ENCODE measurements at places on chromosomes 4 and X.
A peak's percentile ranks its signal among the peaks of the same experiment; 100 is the strongest.

DNA sequence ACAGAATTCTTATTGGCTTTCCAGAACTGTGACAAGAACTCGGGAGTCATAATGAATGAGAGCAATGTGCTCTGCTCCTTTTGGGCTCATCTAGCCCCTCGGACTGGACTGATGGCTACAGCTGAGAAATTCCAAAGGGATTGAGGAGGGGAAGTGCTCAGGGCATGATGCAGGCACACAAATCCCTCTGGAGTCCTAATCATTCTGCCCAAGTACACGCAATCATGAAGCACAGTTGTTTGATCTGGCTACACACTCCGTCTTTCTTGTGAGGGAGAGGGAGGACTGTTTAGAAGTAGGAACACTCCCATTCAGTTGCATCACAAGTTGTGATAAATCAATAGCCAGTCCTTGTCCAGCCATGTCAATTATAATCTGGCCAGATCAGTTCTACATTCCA, 237.5 kb downstream of the COL25A1 start:
- no peak for DNase-seq

DNA sequence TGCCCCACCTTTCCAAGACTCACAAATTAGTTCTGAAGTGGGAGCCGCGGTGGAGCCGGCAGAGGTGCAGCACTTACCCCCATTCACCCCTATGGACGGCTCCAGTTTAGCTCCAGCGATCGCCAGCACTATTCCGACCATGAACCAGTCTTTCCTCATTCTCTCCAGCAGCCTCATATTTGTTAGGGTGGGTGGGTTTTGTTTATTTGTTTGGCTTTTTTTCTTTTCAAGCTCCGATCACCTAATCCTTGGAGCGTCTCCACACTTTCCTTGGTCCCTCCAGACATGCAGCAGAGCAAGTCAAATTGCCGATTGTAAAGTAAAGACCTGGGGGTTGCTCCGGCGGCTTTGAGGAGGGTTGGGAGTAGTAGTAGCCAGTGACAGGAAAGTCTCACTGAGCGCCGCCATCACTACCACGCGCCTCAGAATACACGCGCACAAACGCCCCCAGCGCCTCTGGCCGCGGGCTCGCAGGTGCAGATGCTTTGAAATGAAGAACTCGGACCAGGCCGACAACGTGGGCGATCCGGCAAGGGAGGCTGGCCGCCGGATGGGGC, at the start of gene SLC10A7:
TSS of gene SLC10A7 (minus strand) at position 400 of the 557 bp plus-strand sequence. CDS start at position 177, 223 bp downstream.
- peak; percentile 16 for DNase-seq

GRCh38 chr4:147465461-147465860, 15.4 kb upstream of the EDNRA start:
- no peak for DNase-seq

DNA sequence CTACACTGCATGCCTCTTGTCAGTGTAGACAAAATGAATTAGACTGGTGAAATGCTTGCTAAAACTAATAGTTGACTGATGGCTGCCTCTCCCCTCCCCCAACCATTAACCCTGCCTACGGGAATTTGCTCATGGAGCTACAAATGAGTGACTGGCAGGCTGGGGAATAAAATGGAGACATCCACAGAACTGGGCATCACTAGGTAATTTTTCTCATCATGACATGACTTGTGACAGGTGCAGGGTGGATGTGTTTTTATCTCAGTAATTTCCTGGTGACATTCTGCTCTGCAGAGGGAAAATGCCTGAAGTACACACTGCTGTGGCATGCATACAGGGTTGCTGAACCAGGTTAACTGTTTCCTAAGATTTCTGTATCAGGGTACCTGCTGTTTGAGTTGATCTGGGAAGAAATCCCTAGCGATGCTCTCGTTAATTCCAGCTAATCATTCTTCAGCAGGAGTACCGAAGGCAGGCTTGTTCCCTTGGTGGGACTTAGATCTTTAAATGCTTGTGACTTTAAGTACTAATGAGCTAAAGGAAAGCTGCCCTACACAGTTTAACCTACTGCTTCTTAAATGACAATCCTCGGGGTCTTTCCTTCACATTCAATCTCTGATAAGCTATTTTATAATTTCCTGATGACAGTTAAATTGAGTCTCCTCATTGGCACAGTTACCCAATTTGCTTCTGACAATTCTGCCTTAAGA, 376.3 kb upstream of the LCORL start:
- no peak for DNase-seq

GRCh38 chr4:120156120-120156718, 89.6 kb upstream of the MAD2L1 start:
- DNase-seq, result no peak

DNA sequence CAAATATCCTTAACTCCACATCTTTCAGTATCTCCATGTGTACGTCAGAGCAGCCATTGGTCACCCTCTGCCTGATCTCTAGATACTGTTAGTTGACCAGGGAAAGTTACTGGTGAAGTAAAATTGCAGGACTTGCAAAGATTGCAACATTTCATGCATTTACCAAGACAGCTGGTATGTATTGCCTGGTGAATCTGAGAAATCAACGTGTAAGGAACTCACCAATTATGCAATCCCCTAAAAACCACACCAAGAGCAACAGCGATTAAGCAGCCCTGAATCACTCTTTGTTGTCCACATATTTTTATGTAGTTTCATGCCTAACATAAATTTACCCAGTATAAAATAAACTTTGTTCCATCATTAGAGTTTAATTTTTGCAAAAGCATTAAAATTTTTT, 271.2 kb downstream of the NLGN4X start:
- DNase-seq, result no peak

DNA sequence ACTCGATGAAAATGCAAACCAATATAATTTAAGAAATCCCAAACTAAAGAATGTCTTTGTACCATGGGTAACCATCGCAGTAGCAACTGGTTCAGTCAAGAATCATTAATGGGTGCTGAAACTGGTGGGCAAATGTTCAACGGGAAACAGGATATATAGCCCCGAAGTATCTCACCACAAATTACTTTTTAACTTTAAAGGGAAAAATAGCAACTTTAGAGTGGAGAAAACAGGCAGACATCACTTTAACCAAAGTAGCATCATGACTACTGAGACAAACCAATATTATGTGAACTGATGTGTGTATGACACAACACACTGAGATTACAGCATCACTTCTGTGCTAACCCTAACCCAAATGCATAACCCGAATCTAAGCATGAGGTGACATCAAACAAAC, 33.8 kb upstream of the SLAIN2 start:
- no peak for DNase-seq

DNA sequence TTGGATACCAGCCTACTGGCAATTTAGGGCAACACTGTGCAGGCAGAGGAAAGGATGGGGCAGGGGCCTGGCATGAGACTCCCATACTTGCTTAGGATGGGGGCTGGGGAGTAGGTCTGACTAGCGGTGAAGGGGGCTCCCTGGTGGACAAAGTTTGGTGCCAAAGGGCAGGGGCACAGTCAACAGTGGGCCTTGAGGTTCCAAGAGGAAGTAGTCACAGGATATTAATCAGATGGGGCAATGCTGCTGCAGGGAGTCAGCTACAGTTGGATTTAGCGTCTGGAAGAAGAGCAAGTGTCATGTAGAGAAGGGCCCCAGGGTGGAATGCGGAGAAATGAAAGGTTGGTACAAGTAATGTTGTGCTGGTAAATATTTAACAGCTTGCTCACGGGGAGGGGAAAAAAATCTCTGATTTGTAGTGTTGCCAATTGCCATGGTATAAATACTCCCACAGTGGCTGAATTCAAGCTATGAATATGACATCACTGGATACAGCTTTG, 139.4 kb downstream of the PJA1 start:
- DNase-seq, result no peak

GRCh38 chrX:1273896-1274295, 5.3 kb downstream of the CSF2RA start:
- DNase-seq, result no peak

GRCh38 chr4:25535701-25536473, 119.8 kb upstream of the SLC34A2 start:
- no peak for DNase-seq

DNA sequence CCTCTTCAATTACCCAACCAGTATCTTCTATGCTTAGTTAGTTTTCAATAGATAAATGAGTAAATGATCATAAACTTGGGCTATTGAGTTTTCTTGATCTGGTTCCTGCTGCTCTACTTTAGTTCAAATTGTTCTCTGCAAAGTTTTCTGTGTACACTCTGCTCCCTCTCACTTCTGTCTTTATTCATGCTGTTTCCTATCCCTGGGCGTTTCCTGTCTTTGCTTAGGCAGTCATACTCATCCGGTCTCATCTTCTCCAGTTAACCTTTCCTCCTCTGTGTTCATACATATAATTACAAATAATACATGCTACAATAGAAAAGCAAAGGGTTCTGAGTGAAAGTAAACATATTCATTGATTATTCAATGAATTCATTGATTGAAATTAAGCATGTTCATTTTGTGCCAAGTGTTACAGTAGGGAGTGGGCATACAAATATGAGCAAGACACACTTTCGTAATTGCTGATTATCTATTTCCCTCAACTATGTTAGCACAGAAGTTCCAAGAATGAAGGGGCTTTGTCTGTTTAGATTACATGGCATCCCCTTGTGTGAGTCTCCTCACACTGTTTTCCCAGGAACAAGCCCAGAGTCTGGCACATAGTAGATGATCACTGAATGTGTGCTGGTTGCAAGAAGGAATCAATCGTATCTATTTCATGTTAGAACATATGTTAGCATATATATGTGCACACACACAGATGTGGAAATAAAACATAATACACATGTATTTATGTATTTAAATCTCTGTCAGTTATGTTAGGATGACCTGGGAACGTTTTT, 1.1 kb downstream of the RAB39B start:
- no peak for DNase-seq

- no peak for DNase-seq
Measured at GRCh38 chr4:101019313-101019712, 328.0 kb downstream of the PPP3CA start.

GRCh38 chr4:70110917-70111316, 43.1 kb upstream of the PRR27 start:
- no peak for DNase-seq

Data from activated CD8-positive, alpha-beta memory T cell treated with anti-CD3 and anti-CD28 coated beads for 1 hour (primary cell).